Activated CD8-positive, alpha-beta T cell treated with anti-CD3 and anti-CD28 coated beads for 36 hours (primary cell): ENCODE measurements at places on chromosomes 3 and 15. TPM values are rescaled to one million over a fixed set of nuclear protein-coding genes. Genes with fewer than 3 reads are reported as not detected.

Gene CYP1A2
- not detected for total RNA-seq

Gene ARGFX
- not detected for total RNA-seq

DNA sequence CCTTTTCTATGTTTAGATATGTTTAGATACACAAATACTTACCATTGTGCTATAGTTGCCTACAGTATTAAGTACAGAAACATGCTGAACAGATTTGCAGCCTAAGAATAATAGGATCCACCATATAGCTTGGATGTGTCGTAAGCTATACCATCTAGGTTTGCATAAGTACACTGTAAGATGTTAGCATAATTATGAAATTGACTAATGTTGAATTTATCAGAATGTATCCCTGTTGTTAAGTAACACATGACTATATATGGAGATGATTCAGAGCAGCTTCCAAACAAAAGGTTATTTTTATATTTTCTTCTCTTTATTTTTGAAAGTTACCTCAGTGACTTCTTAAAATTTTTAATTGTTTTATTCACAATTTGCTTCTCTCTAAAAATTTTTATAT lies 2.4 kb downstream of the SLC28A2 start:
- no peak for DNase-seq
- H3K27me3 ChIP-seq, result no peaks in the 10 kb centered on the region
- no peaks in the 10 kb centered on the region for H3K4me1 ChIP-seq
- peaks cover 2% of the 10 kb centered on the region for H3K36me3 ChIP-seq
- H3K4me3 ChIP-seq, result no peak overlapping the region
- no peak overlapping the region for H3K27ac ChIP-seq

- no peaks in the 10 kb centered on the region for H3K27me3 ChIP-seq
- DNase-seq, result no peak
- no peak overlapping the region for H3K4me3 ChIP-seq
- peaks cover 2% of the 10 kb centered on the region for H3K4me1 ChIP-seq
These were observed 32.9 kb upstream of the CTSH start for GRCh38 chr15:78977591-78978347.

- no peaks in the 10 kb centered on the region for H3K27me3 ChIP-seq
- H3K27ac ChIP-seq, result no peak overlapping the region
- DNase-seq, result no peak
- no peak overlapping the region for H3K4me3 ChIP-seq
- H3K4me1 ChIP-seq, result no peaks in the 10 kb centered on the region
- H3K36me3 ChIP-seq, result peaks cover 13% of the 10 kb centered on the region
These were observed 216.8 kb downstream of the ADAMTS17 start for GRCh38 chr15:100124936-100125335.
